ENCODE measurements at places on chromosomes 13 and 19.

DNA sequence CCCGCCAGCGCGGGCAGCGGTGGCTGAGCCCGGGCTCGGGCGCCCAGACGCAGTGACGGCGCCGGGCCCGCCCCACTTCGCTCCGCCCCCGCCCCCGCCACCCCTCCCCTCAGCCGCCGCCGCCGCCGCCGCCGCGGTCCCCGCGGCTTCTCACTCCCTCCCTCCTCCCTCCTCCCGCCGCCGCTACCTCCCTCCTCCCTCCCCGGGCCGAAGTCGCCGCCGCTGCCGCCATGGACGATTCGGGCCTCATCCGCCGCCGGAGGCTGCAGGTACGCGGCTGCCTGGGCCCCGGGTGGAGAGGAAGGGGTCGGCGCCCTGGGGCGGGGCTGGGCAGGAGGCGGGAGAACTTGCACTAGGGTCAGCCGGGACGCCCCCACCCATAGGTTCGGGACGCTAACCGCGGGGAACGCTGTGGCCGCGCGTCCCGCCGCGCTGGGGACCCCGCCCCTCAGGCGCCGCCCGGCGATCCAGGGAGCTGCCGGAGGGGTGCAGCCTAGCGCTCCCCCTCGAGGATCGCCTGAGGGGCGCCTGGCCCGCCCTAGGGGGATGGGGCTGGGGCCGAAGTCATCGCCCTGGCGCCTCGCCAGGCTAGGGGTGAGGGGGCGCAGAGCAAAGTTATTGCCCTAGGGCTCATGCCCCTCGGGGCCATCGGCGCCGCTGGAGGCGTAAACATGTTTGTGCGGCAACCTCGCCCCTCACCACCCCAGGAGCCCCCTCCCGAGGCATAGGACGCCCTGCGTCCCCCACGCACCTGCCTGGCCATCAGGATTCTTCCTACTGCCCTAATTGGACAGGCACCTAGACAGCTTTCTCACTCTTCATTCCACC is 427 bp downstream of the RTBDN start:
- no peak for DNase-seq

DNA sequence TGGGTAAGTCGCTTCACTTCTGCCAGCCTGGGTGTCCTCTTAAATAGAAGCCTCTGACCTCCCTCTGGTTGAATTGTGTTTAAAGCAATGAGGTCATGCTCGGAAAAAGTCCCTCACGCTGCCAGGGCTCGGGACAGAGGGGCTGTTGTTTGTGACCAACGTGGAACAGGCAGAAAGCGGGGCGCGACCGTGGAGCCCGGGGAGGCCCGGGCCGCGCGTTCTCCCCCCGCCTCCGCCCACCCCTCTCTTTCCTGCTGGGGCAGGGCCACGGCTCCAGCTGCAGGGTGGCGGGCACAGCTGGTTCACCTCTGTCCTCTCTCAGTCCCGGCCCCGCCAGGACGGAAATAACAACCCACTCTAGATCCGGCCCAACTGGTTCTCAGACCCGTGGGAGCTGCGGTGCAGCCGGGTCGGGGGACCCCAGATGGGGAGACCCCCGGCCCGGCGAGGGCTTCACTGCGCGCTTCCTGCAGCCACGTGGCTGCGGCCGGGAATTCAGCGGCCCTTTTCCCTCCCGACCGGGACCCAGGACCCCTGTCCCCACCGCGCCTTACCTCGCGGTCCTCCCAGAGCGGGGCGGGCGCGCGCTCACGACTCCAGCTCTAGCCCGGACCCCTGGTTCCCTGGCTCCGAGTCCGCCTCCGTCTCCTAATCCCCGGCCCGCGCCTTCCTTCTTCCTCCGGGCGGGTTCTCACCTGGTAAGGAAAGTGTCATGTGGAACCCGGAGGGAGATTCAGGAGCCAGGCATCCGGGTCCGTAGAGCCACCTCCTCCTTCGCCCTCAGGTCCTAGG is 1.9 kb downstream of the CDC42EP5 start:
- peak; percentile 27 for DNase-seq

DNA sequence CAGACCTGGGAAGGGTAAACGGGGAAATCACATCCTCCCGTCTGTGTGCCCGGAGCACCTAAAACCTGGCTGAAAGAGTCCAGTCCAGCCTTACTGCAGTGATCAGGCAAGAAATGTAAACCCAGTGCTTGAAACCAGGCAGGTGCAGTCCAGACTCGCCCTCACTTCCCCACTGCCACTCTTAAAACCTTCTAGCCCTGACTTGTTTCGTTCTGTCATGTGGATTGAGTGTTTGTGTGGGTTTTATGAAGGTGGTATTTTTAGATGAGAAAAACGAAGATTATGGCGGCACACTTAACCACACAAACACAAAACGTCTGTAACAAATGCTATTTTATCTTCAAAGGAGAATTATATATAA is 839 bp upstream of the CKAP2 start:
- DNase-seq = no peak

DNA sequence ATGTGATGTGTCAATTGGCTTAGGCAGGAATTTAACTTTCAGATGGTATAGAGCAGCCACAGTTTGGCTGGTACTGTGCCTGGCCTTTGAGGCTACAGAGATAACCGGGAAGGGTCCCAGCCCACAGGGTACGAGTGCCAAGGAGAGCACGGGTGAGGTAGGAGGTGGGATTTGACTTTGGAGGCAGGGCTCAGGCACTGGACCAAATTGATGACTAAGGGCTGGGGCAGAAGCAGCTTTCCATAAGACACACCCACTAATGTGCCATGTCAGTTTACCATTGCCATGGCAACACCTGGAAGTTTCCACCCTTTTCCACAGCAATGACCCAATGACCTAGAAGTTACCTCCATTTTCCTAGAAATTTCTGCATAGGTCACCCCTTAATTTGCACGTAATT is 466.2 kb downstream of the TSHZ3 start:
- DNase-seq = no peak

GRCh38 chr19:10651851-10652250 is 2.3 kb upstream of the ILF3 start:
- no peak for DNase-seq

GRCh38 chr13:114019367-114019766 is 45.5 kb upstream of the C13orf46 start:
- DNase-seq = peak; percentile 49

DNA sequence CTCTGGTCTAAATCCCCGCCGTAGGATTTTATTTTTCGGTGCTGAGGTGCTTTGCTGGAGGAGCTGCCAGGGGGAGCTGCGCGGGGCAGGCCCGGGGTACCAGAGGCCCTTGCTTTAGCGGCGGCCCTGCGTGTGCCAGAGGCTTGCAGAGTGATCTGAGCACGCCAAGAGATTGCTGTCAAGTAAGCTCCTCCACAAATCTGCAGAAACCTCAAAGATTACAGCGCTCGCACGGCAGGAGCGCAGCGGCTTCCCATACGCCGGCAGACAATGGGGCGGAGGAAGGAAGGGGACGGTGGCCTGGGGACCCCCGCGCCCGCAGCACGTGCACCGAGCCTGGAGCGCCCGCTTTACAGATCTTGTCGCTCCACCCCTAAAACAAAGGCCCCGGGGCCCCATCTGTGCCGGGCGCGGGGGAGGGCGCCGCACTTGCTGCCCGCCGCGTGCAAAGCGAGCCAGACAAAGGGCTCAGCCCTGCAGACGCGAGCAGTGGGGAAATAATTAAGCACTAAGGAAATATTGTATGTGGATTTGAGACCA is 9.1 kb upstream of the C19orf12 start:
- no peak for DNase-seq

GRCh38 chr19:44707794-44708193 is 8.8 kb downstream of the CEACAM16 start:
- DNase-seq = no peak

GRCh38 chr19:18160971-18161635 is 8.1 kb downstream of the PIK3R2 start:
- DNase-seq = peak; percentile 67

- DNase-seq = no peak
Observed at GRCh38 chr13:50255639-50256038, 240.4 kb downstream of the KCNRG start.

All from COLO829 (cell line).